ENCODE measurements at places on chromosomes 7 and 10.

DNA sequence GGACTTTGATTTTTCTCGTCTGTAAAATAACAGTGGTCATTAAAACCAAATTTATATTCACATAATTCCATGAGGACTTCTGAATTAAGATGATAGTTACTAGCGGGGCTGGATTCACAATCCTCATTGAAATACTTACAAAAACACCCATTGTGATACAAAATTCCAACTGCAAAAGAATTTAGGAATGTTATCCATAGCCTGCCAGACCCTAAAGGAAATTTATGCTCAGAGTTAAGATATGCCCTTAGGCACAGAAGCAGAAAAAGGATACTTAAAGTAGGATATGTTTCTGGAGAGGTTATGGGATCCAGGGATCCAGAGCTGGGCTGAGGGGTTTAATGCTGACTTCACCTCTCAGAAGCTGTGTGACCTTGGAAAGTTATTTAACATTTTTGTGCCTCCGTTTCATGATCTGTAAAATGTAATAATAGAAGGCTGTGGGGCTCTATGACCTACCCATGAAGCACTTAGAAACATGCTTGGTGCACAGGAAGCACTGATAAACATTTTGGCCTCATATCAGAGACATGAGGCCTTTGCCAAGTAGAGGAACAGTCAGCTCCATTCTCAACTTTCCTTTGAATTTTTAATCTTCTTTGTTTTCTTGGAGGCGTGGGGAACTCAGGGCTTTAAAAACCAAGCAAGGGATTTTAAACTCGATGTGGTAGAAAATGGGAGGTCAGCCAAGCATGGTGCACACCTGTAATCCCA is 744.7 kb downstream of the KCNMA1 start:
- DNase-seq: no peak

DNA sequence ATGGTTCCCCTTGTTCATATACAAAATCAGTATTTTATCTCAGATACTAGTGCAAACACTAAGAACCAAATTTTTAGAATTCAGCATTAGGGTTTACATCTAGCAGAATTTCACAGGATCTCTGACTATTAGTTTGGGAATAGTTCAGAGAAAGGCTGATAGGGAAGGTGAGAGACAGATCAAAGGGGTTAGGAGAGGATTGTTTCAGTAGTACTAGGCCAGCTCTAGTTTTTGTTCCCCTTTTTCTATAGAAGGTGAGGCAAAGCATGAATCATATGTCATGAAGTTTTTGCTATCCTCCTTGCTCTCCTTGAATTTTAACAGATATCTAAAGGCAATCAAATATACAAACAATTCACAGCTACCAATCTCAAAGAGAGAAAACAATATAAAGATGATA is 26.1 kb upstream of the CTNNA3 start:
- DNase-seq: no peak

GRCh38 chr10:116274064-116274904 is 1.3 kb upstream of the GFRA1 start:
- DNase-seq: no peak

- no peak for DNase-seq
Measured at GRCh38 chr7:51778121-51778520, 461.5 kb upstream of the COBL start.

DNA sequence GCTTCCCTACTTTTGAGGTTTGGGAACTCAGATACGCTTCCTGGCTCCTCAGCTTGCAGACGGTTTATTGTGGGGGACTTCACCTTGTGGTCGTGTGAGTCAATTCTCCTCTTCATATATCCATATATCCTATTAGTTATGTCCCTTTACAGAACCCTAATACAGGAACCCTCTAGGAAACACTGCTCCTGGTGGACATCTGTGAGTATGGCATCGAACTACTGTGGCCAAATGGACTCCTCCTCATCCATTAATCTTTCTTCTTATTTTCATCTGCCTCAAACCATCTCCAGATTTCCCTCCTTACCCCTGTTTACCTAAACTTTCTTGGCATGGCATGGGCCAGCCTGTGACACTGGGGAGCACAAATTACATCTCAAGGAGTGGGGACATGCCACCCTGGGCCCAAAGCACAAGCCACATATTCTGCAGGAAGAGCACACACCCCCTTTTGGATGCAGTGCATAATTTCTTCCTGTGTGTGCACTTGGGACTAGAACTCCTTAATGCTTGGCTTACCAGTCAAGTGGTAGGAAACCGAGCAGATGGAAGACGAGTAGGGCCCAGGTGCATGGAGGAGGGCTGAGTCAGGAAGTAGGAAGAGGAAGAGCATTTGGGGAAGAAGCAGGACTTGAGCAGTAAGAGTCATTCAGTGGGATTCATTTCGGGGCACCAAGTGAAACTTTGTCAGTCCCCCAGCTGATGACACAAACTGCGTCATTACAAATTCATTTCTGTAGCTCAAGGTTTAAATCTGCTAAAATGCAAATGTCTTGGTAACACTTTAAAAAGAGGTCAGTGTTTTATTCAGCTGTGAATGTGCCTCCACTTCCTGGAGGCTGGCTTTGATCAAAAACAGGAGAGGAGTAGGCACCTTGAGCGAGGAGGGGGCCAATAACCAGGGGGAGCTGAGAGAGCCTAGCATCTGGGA is 80.8 kb upstream of the PLXNA4 start:
- DNase-seq: no peak

DNA sequence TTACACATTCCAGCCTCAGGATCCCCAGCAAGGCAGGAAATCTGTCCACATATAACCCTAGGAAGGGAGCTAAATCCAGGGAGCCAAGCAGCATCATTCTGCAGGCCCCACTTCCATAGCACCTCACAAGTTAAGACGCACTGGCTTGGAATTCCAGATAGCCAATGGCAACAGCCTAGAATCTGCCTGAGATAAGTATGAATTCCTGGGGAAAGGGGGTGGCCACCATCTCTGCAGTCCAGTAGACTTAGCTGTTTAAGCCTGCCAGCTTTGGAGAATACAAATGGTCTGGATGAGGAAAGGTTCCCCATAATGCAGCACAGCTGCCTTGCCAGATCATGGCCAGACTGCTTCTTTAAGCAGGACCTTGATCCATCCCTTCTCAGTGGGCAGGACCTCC is 179.4 kb upstream of the PRSS1 start:
- DNase-seq: no peak

- no peak for DNase-seq
Measured at GRCh38 chr10:44467090-44467489, 82.2 kb upstream of the CXCL12 start.

GRCh38 chr7:156673902-156674301 is 33.3 kb downstream of the RNF32 start:
- DNase-seq: no peak

DNA sequence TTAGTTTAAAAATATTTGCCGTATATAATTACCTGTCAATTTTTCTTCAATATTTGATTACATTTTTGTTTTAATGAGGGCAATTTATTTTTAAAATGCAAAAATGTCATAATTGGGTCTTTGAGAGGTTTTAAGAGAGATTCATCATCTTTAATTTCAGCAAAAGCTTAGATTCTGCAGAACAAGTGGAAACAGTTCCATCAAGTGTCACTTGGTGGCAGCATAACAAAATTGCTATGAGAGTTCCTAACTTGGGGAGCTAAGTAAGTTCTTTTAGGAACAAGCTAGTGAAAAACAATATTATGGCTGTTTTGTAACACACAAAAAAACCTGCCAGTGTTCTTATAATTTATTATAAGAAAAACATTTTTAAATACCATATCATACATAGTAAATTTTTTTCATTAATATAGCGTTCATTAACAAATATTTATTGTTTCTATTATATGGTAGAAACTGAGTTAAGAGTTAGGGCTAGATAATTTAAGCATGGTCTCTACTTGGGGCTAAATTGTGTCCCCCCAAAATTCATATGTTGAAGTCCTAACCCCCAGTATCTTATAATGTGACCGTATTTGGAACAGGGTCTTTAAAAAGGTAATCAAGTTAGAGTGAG is 155.2 kb downstream of the MAGI2 start:
- DNase-seq: no peak

- DNase-seq: no peak
Measured at GRCh38 chr10:78049851-78050250, 16.2 kb downstream of the RPS24 start.

DNA sequence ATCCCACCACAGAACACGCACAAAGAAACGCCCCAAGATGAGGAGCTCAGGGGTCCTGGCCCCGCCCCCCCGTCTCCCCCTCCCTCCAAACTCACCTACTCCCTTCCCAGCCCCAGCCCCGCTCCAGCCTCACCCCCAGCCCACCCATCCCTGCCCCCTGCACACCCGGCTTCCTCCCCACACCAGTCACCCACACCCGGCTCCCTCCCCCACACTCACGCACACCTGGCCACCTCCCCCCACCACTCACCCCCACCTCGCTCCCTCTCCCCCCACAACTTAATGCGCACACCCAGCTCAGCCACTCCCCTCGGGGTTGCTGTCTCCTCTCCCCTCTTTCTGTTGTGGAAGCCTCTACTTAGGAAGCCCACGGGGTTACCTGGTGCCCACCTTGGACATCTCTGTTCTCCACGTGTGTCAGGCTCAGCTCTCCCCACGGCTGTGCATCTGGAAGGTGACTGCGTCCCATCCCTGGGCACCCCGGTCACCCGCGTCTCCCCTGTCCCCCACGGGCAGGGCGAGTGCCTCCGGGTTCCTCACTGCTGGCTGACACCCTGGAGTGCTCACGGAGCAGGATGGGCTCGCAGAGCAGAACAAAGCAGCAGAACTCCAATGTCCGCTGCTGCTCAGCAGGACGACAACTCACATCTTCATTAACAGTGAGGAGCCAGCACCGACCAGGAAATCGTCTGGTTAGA is 166.8 kb downstream of the USP6NL start:
- no peak for DNase-seq

- DNase-seq: no peak
Measured at GRCh38 chr10:209357-209756, 74.1 kb downstream of the ZMYND11 start.

GRCh38 chr7:140903741-140904480 is 20.8 kb downstream of the BRAF start:
- no peak for DNase-seq

DNA sequence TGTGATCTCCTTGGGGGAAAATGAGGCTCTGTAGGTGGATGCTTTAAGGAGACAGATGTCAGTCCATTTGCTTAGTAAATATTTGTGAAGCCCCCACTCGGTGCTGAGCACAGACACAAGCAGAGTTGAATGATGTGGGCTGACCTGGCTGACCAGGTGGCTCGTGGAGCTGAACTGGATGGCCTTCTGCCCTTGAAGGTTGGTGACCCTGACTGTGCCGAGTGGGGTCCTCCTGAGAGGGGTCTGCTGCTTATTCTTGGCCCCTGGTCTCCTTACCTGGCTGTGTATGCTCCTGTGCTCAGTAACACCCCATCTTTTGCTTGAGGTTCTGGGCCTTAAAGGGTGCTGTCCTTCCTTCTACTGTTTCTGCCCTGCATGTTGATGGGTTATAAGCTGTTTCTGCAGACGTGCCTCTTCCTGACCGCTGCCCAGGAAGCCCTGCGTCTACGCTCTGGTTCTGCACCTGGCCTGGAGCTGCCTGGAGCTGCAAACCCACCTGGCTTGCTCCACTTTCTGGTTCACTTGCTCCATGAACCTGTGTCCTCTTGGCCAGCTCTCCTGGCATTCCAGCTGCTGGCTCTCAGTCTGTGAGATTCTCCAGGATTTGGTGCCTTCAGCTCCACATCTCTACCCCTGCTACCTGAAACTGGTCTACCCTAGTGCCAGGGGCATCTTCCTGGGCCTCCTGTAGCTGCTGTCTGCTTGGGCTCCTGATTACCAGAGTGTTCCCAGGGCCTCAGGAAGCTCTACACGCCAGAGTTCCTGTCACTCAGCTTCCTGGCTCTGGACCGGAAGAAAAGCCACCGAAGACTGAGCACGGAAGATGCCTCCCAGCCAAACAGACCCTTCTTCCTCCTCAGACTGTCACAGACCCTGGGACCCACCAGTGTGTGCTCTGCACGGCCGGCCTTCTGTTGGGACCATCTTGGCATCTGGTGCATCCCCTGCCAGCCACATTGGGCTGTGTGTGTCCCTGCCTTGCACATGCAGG is 76.5 kb downstream of the ADCY1 start:
- no peak for DNase-seq

DNA sequence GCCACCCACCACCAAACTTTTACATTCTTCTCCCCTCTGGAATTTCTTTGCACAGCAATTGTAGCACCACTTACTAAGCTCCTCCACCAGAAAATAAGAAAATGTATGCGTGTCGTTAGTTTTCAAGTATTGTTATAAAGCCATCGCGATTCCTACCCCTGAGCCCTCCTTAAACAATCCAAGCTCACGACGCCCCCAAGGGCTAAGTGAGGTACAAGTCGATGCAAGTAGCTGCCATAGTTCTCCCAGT is 1.3 kb downstream of the FRAT2 start:
- DNase-seq: no peak

GRCh38 chr10:15744217-15744865 is 24.6 kb upstream of the ITGA8 start:
- peak; percentile 26 for DNase-seq

DNA sequence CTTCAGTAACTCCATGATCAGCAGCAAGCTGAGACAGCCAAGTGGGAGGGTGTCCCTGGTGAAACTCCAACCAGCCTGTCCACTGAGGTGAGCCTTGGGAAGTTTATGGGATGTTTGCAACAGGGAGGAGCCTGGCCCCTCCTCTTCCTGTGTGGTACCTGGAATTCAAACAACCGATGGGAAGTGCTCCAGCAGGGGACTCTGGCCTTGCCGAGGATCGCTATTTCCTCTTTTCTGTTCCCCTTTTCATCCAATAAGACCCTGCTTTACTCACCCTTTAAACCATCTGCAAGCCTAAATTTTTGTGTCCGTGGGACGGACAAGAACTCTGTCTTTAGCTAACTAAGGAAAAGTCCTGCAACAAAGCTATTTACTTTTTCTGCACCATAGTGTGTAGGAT is 491.1 kb upstream of the ZMIZ1 start:
- no peak for DNase-seq

DNA sequence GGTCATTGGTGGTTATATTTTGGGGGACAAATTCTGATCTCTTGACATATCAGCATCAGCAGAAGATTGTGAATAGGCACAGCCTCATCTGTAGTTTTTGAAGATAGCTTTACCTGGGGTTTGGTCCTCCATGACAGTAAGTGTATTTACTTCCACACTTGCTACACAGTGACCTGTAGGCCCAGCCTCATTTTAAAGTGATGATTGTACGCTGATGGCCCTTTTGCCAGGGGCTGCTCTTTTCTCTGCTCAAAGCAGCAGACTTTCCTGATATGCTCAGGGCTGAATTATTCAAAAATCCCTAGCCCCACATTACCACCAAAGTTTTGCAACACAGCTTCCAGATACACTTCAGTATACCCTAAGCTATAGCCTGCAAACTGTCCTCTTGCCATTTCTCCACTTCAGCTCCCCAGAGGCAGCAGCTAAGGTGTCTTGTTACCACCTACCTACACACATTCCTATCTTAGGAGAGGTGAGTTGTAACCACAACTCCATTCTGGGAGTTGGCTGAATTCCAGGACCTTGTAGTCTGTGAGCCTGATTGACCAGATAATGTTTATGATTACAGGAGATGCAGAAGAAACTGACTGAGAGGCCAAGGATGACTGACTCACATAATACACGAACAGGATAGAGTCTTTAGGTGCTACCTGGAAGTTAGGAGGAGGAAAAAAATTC is 6.0 kb downstream of the ASB4 start:
- no peak for DNase-seq

GRCh38 chr10:132926777-132927650 is 15.4 kb downstream of the CFAP46 start:
- no peak for DNase-seq

Measured in KG1 (cell line).